Kidney tubule cell (primary cell): ENCODE measurements at places on chromosomes 12 and 14.

- no peak for DNase-seq
Observed at GRCh38 chr12:5587711-5588121, 155.8 kb downstream of the NTF3 start.

- DNase-seq: no peak
Observed at GRCh38 chr14:20597108-20597507, 5.9 kb upstream of the RNASE12 start.

DNA sequence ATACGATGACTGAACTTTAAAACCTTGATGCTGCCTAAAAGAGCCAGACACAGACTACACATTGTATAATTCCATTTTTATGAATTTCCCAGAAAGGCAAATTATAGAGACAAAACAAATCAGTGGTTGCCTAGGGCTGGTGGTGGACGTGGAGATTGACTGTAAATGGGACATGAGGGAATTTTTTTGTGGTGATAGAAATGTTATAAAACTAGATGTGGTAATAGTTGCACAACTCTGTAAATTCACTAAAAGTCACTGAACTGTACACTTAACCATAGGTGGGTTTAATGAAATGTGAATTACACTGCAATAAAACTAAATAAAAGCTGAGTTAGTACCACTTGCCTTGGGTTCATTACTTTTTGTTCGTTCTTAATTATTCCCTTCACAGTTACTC is 72.1 kb downstream of the PLEKHA5 start:
- DNase-seq: peak; percentile 30

DNA sequence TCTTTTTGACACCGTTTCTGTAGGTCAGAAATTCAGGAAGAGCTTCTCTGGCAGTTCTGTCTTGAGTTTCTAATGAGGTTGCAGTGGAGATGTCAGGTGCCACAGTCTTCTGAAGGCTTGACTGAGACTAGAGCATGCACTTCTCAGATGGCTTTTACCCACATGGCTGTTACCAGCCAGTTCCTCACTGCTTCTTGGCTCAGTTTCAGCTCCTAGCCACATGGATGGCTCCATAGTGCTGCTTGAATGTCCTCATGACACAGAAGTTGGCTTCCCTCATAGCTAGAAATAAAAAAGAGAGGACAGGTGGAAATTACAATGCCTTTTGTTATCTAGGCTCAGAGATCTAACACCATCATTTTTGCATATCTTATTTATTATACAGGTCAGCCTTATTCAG is 38.1 kb upstream of the SLC2A13 start:
- no peak for DNase-seq

DNA sequence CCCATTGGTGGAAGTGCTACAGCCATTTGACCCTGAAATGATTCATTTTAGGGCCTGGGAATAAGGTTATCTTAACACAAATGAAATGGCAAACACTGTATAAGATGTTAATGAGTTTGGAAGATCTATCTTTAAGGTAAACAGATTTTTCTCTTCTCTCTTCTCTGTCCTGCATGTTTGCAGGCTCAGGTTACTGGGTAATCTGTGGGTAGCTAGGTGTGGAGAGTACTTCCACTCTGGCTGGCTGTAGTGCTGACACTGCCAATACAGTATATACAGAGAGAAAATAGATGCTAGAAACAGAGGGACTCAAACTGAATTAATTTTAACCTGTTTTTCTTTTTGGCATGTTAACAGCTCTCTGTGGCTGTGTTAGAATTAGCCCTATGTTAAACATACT is 84.6 kb downstream of the SLC38A6 start:
- no peak for DNase-seq

GRCh38 chr12:508145-508544 is 48.4 kb downstream of the B4GALNT3 start:
- no peak for DNase-seq
